ENCODE measurements at places on chromosomes 11 and 22.
A peak's percentile ranks its signal among the peaks of the same experiment; 100 is the strongest.

DNA sequence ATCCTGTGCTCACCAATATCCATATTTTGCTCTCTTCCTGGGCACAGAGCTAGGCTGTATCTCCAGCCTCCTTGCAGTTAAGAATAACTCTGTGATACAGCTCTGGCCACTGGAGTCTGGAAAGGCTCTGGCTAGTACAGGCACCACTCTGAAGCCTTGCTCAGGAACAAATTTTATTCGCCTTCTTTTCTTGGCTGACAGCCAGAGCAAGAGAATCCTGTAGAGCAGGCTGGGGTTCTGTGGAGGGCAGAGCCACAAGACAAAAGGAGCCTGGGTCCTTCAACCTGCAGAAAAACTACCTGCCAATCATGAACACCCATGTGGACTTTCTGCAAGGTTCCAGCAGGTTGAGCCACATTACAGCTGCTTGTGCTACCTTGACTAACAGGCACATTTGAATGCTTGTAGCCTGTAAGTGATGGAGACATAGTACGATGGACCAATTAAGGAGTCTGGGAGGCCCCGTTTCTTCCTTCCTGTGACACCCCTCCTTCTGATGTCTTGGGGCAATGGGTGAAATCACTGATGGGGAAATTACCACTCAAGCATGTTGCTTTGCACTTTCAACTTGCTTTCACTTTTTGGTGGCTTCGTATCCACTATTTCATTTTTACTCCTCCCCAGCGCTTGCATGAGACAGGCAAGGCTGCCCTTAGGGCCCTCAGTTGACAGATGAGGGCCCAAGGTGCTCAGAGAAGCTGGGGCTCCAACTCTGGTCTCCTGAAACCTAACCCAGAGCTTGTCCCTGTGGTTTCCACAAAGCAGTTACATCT lies 267.2 kb upstream of the SYN3 start:
- DNase-seq, result peak; percentile 39

DNA sequence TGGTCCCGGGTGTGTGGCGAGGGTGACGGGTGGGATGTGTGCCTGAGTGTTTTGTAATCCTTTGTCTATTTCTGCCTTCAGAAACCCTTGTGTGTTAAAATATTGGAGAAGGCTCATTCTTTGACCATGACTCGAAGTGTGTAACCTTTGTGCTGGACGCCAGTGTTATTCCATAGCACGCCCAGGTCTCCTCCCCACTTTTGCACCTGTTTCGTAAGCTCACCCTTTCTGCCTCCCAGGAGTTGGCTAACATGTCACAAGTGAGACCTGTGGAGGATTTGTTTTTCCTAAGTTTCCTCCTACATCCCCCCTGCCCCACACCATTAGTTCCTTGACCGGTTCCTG lies 382 bp downstream of the C11orf54 start:
- peak; percentile 29 for DNase-seq

GRCh38 chr22:43090130-43090789 lies 1.1 kb upstream of the TTLL1 start:
- DNase-seq, result peak; percentile 51

- DNase-seq, result no peak
Measured at GRCh38 chr11:129143335-129143734, 48.8 kb downstream of the ARHGAP32 start.

GRCh38 chr11:120835601-120836228 lies 188.2 kb upstream of the TBCEL start:
- peak; percentile 42 for DNase-seq

- DNase-seq, result no peak
Measured at GRCh38 chr11:44818110-44818509, 91.3 kb downstream of the TSPAN18 start.

DNA sequence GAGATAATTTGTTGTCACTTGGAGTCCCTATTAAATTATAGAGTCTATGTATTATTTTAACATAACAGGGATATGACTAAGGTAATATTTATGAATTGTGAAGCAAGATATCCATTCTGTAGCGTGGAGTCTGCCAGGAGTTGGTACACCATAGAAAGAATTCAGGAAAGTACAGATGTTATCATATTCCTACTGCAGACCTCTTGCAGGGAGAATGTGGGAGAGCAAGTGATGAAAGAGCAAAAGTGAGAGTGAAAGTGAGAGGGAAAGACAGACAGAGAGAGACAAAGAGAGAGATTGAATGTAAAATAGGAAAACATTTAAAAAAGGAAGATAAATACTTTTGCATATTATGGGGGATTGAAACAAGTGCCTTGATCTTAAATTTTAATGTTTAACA lies 468.8 kb downstream of the CNTN5 start:
- no peak for DNase-seq

DNA sequence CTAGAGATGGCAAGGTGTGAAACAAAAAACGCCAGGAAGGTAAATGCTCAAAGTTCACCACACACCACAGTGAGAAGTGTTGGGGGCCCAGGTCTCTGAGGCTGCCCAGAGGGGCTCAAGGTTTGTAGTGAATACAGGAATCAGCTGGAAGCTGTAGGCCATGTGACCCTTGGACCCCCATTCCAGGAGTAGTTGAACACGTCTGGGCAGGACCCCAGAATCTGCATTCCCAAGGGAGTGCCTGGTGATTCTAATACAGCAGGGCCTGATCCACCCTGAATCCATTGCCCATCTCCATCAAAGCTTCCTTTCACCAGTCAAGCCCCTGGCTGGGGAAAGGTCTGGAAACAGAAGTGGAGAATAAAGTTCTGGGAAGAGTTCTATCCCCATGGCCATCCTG lies 70.8 kb upstream of the B3GAT1 start:
- no peak for DNase-seq
